ENCODE measurements at places on chromosomes 5 and 9. TPM values are rescaled to one million over a fixed set of nuclear protein-coding genes. Genes with fewer than 3 reads are reported as not detected.

GRCh38 chr9:15935661-15936305 is 382.9 kb downstream of the CCDC171 start:
- DNase-seq: no peak

DNA sequence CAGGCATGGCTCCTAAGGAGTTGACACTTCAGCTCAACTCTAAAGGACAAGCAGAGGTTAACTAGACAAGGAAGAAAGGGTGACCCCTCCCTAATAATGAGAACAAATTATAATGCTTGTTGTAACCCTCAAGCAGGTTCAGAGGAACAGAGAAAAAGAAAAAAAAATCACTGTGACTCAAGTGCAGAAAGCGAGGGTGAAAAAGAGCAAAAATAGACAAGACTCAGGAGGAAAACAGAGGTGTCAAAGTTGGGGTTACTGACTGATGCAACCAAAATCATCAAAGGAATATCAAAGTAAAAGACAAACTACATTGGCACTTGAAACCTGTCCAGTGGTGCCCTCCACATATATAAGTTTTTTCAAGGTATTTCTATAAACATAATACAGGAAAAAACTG is 28.4 kb downstream of the FBXW11 start:
- no peak for DNase-seq

GRCh38 chr9:16157216-16157615 is 604.4 kb downstream of the CCDC171 start:
- DNase-seq: no peak

Gene SNX30
- total RNA-seq: 4.6 TPM

- DNase-seq: no peak
Observed at GRCh38 chr5:16983022-16983639, 47.0 kb upstream of the MYO10 start.

Gene AHRR
- total RNA-seq: 0.54 TPM

GRCh38 chr5:57549566-57549965 is 67.0 kb upstream of the ACTBL2 start:
- DNase-seq: no peak

GRCh38 chr5:38612851-38613250 is 56.4 kb upstream of the LIFR start:
- DNase-seq: no peak
